Right atrium auricular region (tissue), 2 donors: ENCODE measurements at places on chromosomes 4 and X.

DNA sequence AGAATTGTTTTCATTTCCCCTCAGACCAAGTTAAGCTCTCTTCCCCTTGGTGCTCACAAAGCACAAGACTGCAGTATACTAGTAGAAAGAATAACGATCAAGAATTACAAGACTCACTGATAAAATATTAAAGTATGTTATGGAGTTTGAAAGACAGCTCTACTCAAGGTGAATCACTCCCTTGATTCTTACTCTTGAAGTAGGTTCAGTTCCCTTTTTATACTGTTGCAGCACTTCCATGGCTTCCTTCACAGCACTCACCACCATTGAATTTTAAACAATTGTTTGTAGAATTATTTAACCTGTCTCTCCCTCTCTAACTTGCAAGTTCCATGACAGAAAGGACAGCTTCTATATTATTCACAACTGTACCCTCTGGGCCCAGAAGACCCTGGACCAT lies 42.2 kb downstream of the CASK start:
- DNase-seq, result no peak

DNA sequence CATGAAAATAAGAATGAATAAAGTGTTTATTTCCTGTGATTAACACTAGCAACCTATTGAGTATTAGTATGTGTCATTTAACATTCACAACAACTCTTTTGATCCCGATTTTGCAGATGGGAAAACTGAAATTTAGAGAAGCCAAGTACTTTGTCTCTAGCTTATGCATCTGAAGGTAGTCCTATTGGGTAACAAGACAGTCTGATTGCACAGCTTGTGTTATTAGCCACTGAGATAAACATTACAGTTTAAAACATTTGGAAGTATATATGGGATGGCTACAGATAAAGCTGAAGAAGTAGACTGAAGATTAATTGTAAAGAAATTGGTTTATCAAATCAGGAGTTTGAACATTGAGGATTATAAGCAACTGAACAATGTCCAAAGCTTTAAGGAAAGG lies 99.6 kb upstream of the PDE5A start:
- no peak for DNase-seq

GRCh38 chr4:62640296-62640695 lies 1440.2 kb downstream of the ADGRL3 start:
- no peak for DNase-seq

DNA sequence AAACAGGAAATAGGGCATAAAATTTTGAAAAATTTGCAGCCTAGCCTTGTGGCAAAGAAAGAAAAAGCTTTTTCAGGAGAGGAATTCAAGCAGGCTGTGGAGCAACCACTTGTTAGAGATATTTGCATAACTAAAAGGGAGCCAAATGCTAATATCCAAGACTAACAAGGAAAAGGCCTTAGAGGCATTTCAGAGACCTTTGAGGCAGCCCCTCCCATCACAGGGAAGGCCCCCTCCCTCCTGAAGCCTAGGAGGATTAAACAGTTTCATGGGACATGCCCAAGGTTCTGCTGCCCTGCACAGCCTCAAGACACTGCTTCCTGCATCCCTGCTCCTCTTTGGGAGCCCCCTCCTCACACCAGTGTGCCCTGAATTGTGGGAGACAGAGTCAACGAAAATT lies 275.4 kb upstream of the SFRP2 start:
- no peak for DNase-seq

DNA sequence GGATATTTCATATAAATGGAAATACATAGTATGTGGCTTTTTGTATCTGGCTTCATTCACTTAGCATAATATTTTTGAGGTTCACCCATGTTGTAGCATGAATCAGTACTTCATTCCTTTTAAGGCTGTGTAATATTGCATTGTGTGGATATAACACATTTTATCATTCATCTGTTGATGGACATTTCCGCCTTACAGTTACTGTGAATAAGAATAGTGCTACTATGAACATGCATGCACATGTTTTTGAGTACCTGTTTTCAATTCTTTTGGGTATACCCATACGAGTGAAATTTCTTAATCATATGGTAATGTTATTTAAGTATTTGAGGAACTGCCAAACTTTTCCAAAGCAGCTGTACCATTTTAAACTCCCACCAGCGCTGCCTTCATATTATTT lies 539.6 kb upstream of the DIPK2B start:
- no peak for DNase-seq

GRCh38 chr4:10283761-10284160 lies 167.2 kb upstream of the WDR1 start:
- DNase-seq, result no peak

GRCh38 chr4:68272860-68273259 lies 27.4 kb upstream of the TMPRSS11B start:
- DNase-seq, result no peak
